Hepatic stellate cell (primary cell): ENCODE measurements at places on chromosomes 2 and 18.

- no peak for DNase-seq
These were observed 378.9 kb downstream of the NBAS start for GRCh38 chr2:15182275-15182674.

- DNase-seq, result no peak
These were observed 109.0 kb downstream of the BCL2 start for GRCh38 chr18:63210521-63210920.

DNA sequence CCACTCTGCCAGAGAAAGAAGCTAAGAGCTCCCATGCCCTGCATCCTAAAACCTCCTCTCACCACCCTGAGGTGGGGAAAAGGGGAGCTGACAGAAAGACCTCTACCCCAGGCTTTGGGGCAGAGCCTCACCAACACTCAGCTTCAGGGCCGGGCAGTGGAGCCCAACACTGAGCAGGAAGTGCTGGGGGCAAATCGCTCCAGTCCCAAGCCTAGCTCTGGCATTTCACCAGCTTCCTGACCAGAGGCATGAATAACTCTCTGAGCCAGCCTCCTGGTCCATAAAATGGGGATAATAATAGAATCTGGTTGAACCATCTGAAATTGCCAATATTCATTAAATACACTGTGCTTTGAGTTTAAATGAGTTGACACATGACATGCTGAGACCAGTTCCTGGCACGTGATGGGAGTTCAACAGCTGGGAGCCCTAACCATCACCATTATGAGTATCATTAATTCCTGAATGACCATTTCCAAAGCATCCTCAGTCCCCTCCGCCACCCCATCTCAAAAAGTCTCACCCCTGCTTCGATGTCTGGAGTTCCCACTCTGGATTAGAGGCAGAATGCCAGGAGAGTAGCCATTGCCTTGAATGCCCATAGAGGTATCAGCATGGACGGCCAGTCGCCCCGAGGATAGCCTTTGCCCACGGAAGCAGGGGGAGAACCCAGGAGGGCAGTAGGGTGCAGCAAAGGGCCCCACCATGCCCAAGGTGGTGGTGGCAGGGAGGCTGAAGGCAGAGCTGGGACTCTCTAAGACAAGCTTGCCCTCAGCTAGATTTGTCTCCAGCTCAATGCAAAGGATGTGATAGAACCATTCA is 153.4 kb downstream of the TNS1 start:
- no peak for DNase-seq

DNA sequence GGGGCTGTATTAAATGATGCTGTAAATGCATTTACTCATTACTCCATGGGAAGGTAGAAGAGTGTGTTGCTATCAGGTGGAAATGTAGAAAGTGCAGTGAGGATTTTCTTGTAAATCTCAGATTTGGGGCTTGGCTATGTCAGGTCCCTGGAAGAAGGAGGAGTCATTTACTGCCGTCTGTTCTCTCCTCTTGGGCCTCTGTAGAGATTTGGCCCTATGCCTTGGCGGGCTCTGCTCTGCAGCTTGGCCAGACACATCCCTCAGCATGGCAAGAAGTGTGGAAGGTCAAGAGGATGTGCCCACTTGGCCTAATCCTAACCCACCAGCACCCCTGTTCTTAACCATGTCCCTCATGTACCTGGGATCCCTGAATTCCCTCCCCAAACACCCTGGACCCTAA is 6.7 kb downstream of the IL1R1 start:
- DNase-seq, result no peak

- DNase-seq, result no peak
These were observed 74.2 kb downstream of the MBD2 start for GRCh38 chr18:54150226-54150625.

GRCh38 chr18:29003194-29003593 is 826.3 kb upstream of the CDH2 start:
- no peak for DNase-seq

DNA sequence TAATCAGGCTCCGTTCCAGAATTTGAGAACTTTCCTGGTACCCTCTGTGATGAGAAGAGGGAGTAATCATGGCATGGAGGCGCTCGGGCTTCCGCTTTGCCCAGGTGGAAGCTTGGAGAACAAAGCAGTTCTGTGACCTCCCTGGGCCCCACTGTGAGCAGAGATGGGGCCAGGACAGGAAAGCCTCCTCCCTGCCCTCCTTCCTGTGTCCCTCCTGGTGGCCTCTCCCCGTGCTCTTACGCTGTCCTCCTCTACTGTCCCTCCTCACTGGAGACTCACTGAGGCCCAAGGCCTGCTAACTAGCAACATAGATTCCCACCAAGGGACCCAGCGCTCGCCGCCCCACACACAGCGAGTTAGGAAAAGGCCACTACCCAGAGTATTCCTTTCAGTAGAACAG is 119.8 kb downstream of the MAPK4 start:
- no peak for DNase-seq

- DNase-seq, result no peak
These were observed 138.0 kb downstream of the EPHA4 start for GRCh38 chr2:221434142-221434541.

GRCh38 chr18:3230401-3231334 is 10.9 kb upstream of the MYOM1 start:
- no peak for DNase-seq

- DNase-seq, result no peak
These were observed 14.9 kb downstream of the DPP4 start for GRCh38 chr2:162058973-162059668.
